Keratinocyte (primary cell): ENCODE measurements at places on chromosomes 12 and 14.

GRCh38 chr12:2460051-2460670 lies 334.6 kb upstream of the FKBP4 start:
- no peak for DNase-seq

DNA sequence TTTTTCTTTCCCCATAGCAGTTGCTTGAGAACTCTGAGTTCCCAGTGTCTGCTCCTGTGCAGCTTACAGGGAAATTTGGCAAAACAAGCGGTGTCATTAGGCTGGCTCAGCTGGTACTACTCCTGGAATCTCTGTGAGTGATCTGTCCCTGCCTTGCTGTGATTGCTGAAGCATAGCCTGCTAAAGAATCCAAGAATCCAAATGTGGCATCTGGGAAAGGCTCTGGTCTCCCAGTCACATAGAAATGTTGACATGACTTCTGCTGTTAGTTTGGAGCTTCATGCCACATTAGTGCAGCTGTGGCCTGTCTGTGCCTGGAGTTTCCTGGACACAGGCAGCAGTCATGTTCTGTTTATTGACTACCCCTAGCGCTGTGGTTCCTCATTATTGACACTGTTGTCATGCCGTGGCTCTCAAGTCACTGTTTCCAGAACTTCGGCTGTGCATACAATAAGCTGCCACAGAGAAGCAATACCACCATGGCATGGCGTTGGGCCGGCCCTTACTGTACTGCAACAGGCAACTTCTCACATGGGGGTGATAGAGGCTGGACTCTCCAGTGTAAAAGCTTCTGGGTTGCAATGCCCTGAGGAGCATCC lies 166.8 kb downstream of the MYRFL start:
- no peak for DNase-seq

- peak; percentile 33 for DNase-seq
Measured at GRCh38 chr12:12439636-12440035, 82.8 kb downstream of the BORCS5 start.

GRCh38 chr12:12682284-12682683 lies 13.7 kb downstream of the GPR19 start:
- DNase-seq = no peak

GRCh38 chr14:104293851-104294627 lies 155.7 kb downstream of the KIF26A start:
- no peak for DNase-seq

DNA sequence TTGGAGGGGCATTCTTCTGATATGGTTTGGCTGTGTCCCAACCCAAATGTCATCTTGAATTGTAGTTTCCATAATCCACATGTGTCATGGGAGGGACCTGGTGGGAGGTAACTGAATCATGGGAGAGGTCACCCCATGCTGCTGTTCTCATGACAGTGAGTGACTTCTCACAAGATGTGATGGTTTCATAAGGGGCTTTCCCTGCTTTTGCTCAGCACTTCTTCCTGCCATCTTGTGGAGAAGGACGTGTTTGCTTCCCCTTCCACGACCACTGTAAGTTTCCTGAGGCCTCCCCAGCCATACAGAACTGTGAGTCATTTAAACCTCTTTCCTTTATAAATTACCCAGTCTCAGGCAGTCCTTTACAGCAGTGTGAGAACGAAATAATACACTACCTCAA lies 382.4 kb downstream of the VRK1 start:
- no peak for DNase-seq

- DNase-seq = no peak
Measured at GRCh38 chr12:54442961-54443360, 23.9 kb upstream of the ITGA5 start.

DNA sequence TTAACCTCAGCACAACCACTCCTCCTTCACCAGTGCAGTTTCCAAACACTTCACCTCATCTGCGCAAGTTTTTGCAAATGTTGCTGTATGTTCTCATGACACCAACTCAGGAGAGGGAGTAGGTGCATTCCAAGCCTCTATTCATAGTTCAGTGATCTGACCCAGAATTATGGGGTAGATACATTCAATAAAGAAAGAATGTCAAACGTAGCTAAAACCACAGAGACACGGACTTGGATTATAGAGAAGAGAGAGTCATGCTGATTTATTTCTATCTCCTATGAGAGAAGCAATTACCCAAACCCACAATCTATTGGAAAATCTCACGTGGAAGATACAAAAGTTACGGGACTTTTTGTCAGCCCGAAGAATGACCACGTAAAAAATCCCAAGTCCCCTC lies 1006.0 kb upstream of the TMEM132C start:
- no peak for DNase-seq

DNA sequence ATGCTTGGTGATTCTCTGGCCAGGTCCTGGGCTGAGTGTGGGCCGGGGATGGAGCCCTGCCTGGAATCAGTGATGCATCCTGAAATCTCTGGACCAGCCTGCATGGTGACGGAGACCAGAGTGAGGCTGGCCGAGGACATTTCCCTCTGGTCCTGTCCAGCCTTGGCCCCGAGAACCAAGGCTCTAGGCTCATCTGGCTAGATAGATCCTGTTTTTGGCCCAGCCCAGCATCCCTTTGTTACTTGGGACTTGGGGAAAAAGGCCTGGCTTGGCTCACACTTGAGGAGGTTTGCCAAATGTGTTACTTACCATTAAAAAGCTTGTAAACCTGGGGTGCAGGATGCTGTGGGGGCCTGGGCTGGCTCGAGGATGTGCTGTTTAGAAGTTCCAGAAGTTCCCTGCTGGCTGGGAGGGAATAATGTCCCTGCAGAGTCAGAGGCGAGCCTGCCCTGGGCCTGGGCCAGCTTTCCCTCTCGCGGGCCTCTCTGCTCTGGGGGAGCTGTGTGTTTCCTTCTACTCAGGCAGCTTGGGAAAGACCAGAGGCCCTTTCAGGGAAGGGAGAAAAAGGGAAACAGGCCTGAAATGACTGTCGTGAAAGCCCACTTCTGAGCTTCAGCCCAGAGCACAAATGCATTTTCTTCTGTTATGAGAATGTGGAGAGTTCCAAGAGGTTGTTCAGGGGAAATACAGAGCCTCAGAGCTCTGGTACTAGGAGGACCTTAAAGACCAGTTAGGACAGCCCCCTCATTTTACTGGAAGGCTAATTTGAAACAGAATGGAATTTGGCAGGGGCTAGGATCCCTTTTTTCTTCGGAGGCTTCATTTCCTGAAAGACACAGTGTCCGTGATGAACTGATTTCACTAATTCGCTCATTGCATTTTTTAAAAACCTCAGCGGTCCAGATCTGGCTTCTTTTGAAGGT lies 47.2 kb upstream of the CTDSP2 start:
- DNase-seq = no peak

GRCh38 chr14:29911810-29912209 lies 15.8 kb downstream of the PRKD1 start:
- DNase-seq = no peak

DNA sequence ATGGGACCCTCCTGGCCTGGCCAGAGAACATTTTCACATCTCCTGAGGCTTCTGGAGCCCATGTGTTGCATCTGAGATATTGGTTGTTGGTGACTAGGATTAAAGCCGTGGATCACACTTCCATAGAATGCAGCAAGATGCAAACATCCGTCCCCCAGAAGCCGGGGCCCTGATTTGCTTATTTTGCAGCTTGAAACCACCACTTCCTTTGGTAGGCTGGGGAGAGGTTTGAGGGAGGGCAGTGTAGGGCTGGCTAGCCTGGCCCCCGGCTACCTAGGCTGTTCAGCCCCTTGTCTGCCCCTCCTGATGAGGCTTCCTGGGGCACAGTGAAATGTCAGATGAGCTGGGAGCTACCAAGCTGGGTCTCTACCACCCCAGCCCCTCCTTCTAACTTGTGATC lies 209.7 kb upstream of the PWP1 start:
- no peak for DNase-seq

GRCh38 chr12:128088926-128089325 lies 178.0 kb upstream of the TMEM132C start:
- DNase-seq = no peak

GRCh38 chr12:104063712-104064030 lies 660 bp upstream of the HCFC2 start:
- no peak for DNase-seq

DNA sequence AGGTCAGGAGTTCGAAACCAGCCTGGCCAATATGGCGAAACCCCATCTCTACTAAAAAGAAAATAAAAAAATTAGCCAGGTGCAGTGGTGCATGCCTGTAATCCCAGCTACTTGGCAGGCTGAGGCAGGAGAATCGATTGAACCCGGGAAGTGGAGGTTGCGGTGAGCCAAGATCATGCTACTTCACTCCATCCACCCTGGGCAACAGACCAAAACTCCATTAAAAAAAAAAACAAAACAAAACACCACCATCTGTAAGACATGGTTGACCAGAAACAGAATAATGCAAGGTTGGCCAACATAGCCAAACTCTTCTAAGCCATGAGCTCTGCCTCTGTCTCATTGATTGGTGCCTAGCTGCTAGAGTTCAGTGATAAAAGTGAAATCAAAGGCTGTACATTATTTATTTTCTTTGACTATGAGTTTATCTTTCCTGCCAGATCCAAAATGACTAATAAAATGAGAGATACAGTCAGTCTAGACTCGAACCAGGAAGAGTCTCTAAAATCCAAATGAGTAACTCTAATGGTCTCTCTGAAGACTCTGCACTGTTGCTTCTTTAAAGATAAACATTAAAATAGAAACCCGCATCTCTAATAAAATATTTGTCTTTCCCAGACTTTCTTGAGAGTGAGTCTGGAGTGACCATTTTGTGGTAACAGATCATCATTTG lies 404.7 kb downstream of the DAD1 start:
- no peak for DNase-seq

DNA sequence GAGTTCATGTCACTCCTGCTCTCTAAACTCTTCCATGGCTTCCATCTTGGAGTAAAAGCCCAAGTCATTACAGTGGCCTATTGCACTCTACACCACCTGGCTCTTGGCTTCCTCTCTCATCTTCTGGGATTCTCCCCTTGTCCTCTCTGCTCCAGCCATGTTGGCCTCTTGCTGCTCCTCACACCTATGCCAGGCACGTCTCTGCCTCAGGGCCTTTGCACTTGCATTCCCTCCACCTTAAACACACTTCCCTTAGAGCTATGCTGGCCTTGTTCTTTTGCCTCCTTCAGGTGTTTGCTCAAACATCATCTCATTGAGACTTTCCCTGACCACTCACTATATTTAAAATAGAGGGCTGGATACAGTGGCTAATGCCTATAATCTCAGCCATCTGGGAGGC lies 23.3 kb upstream of the RPH3A start:
- DNase-seq = no peak

DNA sequence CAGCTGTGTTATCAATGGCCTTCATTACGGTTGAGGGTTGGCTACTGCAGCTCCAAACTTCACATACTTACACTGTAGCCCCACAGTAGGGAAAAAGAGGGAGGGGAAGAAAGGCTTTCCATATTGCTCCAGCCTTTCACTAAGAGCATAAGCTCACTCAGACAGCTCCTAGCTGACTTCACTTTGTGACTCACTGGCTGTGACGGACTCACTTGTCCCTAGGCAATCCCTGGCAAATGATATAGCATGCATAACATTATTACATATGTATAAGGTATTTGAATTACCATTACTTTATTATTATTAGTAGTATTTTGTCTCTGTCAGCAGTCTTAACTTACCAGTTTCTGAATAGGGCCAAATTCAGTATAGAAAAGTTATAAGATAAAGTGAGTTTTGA lies 350.7 kb downstream of the RMST start:
- DNase-seq = no peak

GRCh38 chr14:104215706-104216334 lies 77.4 kb downstream of the KIF26A start:
- no peak for DNase-seq

GRCh38 chr12:9848899-9849298 lies 20.3 kb downstream of the CLEC2B start:
- no peak for DNase-seq

GRCh38 chr12:52037248-52037861 lies 13.9 kb upstream of the NR4A1 start:
- DNase-seq = no peak

DNA sequence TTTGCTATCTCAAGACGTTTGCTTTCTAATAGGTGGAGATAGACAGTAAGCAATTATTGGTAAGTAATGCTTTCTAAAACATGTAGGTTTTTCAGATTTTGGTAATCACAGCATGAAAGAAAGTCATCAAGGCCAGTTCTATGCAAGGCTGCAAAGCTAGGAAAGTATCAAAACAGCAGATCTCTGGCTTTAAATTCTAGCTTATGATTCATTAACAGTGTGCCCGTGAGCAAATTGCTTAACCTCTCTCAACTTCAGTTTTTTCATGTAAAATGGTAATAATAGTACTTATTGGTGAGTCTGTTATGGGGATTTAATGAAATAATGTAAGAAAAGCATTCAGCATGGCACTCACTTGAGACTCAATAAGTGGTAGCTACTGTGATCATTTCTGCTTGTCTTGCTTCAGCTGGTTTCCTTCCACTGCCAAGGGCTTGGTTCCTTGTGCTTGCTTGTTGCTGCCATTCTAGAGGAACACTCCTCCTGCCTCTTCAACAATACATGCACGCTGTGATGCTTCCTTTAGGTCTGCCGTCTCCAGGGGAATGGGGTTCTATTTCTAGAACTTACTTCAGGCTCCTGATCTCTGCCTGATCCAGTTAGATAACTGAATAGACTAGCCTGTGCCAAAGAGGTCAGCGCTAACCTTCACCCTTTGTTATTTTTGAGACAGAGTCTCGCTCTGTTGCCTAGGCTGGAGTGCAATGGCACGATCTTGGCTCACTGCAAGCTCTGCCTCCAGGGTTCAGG lies 88.4 kb downstream of the CAND1 start:
- no peak for DNase-seq

DNA sequence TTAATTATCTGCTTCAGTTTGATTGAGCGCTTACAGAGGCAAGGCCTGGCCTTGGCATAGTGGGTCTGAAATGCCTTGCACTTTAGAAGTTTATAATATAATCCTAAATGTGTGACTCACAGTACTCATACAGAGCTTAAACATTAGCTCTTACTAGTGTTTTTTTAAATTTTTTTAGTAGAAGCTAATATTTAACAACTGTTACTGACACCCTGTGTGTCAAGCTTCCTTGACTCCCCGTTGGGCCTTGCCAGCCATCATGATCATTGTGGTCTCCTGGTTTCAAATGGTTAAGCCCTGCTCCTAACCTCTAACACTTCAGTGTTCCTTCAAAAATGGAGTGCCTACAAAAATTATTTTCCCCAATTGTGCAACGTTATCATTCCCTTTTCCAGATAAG lies 126.9 kb downstream of the GALC start:
- DNase-seq = no peak

- no peak for DNase-seq
Measured at GRCh38 chr14:23153851-23154796, 29.3 kb downstream of the SLC7A8 start.

- DNase-seq = no peak
Measured at GRCh38 chr12:2693980-2694610, 100.7 kb upstream of the FKBP4 start.

GRCh38 chr12:106288101-106288493 lies 14.4 kb upstream of the TCP11L2 start:
- DNase-seq = no peak

- no peak for DNase-seq
Measured at GRCh38 chr14:56585461-56586084, 6.0 kb downstream of the TMEM260 start.

DNA sequence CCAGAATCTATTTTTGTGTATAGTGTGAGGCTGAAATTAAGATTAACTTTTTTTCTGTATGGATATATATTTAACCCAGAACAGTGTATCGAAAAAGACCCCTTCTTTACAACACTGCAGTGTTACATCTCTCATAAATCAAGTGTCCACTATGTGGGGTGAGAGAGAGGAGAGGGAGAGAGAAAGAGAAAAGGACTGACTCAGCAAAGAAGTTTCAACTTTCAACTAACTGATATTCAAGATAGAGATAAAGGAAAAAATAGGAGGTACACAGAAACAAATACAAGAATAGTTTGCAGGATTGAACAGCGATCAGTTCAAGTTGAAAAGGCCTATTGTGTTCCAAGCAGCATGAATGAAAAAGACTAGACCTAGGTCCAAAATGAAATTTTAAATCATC lies 126.7 kb upstream of the NEDD1 start:
- no peak for DNase-seq
